ENCODE measurements at places on chromosomes 7 and 10.

DNA sequence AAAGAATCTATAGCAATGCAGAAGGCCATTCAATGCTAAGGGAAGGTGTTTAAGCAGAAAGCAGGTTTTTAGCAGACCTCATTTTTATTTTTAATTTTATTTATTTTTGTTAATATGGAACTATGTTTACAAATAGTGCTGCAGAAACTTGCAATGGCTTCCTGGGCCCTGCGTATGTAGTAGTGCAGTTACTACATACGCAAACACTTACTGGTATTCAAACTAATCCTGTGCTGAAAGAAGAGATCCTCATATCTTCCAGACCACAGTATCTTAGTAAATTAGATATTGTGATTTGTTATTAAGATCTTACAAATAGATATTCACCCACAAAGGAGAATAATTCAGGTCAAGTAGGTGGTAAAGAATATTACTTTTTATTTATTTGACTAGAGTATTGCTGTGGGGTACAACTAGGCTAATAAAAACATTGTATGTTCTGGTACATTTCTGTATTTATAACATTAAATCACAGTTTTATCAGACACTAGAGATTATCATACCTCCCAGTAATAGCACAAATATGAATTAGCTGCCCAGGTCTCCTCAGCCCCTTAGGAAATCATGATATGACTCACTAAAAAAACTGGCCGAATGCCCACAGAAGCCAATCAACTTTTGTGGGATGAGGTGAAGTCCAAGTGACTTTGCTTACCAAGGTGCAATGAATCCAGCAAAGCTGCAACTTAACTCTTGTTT lies 57.6 kb downstream of the RNLS start:
- peak; percentile 79 for DNase-seq

DNA sequence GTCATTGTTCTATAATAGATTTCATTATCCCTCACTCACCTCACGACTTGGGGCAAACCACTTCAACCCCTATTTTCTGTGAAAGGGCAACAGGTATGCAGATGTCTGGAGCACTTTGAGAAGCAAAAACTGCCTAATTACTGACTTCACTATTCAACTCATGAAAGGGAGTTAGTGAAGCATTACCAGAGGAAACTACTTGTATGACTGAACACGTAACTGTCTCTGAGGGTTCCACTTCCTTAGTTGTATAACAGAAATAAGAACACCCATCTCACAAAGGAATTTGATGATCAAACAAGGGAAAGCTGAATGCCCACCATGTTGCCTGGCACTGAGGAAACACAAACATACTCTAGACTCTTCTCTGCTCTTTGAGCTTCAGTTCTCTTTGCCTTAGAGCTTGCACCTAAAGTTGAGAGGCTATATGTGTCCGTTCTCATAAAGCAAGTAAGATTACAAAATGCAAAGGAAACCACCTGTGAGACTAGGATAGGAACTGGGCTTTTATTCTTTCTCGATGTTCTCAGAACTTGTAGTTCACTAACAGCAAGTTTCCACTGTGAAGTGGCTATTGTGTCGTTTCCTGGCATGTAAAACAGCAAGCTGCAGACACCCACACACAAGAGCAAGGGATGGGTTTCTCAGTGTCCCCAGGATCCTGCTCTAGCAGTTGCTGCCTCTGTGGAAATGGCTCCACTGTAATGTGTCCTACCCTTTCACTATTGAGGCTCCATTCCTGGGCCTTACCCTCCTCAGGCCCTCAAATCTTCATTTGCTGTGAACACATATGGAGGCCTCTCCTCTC lies 2.6 kb downstream of the TMEM243 start:
- DNase-seq, result no peak

GRCh38 chr7:818031-818699 lies 14.1 kb upstream of the SUN1 start:
- peak; percentile 73 for DNase-seq

DNA sequence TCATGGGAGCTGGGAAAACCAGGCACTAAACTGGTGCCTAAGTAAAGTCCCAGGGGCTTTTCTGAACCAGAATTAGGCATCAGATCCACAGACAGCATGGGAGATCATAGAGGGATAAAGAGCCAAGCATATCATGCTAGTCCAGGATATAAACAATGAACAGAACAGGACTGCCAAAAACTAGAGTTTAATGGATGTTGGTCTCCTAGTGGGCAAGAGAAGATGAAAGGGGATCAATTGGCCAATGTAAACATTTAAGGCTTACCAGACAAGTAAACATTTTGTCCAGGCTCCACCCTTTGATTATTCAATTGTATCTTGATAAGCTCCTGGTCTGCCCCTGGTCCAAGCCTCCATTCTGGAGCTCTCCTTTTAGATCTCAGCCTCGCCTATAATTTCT lies 18.9 kb downstream of the MACC1 start:
- DNase-seq, result no peak

GRCh38 chr10:50544857-50545429 lies 78.8 kb downstream of the SGMS1 start:
- DNase-seq, result no peak

GRCh38 chr7:82600531-82600930 lies 157.0 kb upstream of the CACNA2D1 start:
- no peak for DNase-seq

DNA sequence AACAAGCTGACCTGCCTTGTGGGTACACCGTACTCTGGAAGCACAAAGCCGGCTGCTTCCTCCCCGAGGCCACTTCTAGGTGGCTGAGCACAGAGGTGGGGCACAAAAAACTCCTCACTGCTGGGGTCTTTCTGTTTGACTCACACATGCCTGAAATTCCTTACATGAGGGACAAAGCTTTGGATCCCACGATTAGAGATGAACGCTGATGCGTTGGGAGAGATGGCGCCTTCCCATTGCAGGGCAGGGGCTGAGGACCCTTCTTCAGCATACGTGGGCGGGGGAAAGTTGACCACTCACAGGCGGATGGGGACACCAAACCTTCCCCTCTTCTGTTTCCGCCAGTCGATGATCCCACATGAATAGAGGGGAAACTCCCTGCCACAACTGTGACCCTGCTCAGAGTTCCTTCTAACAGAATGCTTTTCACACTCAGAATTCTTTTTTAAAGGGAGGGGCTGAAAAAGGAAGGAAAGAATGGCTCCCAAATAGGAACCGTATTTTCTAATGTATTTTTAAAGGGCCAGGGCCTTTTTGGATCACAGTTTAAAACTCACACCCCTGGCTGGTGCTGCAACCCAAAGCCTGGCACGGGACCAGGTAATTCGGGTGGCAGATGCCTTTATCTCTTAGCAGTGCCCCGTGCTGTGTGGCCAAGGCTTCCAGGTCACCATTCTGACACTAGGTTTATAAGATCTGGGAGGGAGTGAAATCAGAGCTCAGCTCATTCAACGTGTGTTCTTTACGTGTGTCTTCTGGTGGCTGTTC lies 134.0 kb downstream of the PRKAG2 start:
- peak; percentile 35 for DNase-seq
